ENCODE measurements at places on chromosomes 16 and 17.

DNA sequence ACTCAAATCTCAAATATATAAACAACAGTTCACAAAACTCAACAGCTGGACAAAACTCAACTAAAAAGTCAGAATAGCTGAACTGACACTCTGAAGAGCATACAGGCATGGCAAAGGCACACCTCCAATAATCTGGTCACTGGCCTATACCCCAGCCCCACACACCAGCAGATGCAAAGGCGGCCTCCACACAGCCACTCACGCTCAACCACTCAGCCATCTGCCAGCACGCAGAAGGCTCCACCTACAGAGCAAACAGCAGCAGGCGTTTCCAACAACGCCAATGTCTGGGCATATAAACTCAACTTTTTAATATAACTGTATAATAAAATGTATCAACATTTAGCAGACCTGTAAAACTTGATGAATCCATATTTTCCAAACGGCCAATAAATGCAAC is 17.2 kb downstream of the USP7 start:
- DNase-seq = no peak

DNA sequence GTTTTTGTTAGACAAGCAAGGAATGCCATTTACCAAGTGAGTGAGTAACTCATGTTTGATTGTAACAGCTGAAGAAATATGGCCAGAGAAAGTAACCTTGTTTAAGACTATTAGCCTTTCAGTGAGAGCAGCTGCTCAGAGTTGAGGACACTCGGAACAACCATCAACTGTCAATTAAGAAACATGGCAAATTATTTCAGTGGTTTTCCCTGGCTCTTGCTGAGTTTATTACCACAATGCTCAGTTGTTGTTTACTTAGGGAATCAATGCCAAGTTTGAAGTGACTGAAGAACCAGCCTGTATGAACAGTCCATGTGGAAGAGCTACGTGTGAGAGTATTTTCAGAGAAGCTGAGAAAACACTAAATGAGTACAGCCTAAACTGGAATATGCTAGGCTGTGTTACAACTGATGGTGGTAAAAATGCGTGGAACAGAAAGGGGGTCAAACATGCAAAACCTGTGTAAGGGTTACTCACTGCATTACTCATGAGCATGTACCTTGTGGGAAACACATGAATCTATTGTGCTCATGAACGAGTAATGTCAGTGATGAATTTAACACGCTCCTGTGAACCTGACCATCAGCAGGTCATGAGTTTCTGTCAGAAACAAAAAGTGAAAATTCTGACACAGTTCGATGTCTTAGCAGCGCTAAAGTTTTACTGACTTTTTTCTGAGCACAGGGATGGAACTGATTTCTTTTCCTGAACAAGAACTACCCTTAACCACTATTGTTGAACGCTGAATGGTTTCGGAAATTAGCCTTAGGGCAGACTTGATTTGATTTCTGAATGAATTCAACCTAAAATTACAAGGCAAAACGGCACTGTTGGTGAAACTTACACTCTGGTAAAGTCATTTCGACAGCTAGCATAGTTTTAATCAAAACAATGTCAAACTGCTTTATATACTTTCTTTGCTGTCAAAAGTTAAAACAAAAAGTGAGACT is 33.5 kb downstream of the GNA13 start:
- no peak for DNase-seq

DNA sequence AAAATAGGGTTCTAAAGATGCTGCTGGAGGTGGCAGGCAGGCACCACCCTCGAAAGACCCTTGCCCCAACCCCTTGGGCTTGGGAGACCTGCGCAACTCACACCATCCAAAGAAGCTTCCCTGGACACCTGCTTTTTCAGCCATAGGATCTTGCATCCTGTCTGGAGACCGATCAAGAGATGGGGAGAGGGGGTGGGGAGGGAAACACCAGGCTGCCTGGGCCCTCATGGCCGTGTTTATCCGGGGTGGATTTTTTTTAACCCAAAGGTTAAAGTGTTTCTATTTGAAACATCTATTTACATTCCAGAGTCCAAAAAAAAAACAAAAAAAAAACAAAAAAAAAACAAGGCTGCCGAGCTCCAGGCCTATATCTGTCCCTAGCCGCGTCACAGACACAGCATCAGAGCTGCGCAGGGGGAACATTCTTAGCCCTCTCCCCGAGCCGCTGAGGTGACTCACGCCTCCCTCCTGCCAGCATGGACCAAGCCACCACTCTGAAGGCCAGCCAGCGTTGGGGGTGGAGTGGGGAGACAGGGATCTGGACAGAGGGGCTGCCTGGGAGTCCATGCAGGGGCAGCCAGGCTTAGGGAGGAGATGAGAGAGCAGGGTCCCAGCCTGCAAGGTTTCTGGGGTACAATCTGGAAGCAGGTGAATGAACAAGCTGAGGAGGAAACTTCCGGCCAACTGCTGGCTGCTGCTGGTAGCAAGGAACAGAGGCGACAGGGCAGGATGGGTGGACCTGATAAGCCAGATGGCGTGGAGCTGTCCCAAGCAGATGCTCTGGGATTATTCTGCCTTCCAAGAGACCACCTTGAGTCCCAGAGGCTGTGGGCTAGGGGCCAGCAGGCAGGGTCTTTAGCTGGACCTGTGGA is 14.8 kb downstream of the HDAC5 start:
- no peak for DNase-seq

DNA sequence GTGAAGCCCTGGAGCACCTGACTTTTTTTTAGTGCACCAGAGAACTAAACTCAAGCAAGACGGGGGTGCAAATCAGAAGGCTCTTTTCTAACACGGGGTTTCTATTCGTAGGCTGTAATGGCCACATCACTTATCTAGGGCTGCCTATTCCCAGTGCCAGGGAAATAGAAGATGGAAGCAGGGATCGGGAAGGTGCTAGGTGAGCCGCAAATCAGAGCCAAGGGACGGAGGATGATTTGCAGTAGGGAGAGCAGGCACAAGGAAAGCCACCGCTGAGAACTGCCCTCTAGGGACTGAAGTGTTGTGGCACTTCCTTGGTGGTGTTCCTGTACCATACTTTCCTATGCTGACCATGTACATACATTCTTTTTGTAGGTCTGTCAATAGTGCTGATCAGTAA is 7.8 kb upstream of the SLC46A1 start:
- no peak for DNase-seq

DNA sequence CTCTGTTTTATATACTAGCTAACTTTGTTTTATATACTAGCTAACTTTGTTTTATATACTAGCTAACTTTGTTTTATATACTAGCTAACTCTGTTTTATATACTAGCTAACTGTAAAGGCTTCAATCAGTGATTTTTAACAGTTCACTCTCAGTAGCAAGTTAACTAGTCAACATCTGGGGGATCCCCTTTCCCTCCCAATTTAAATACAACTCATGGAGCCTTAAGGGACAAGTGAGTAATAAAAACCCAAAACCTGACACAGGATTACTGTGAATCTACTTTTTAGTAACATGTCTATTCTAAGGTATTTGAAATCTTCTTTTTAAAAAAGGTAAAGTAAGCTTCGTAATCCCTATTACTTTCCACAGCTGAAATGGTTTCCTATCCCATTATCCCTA is 32.2 kb downstream of the FAM222B start:
- no peak for DNase-seq

GRCh38 chr17:27480699-27481098 is 24.5 kb downstream of the KSR1 start:
- DNase-seq = no peak

DNA sequence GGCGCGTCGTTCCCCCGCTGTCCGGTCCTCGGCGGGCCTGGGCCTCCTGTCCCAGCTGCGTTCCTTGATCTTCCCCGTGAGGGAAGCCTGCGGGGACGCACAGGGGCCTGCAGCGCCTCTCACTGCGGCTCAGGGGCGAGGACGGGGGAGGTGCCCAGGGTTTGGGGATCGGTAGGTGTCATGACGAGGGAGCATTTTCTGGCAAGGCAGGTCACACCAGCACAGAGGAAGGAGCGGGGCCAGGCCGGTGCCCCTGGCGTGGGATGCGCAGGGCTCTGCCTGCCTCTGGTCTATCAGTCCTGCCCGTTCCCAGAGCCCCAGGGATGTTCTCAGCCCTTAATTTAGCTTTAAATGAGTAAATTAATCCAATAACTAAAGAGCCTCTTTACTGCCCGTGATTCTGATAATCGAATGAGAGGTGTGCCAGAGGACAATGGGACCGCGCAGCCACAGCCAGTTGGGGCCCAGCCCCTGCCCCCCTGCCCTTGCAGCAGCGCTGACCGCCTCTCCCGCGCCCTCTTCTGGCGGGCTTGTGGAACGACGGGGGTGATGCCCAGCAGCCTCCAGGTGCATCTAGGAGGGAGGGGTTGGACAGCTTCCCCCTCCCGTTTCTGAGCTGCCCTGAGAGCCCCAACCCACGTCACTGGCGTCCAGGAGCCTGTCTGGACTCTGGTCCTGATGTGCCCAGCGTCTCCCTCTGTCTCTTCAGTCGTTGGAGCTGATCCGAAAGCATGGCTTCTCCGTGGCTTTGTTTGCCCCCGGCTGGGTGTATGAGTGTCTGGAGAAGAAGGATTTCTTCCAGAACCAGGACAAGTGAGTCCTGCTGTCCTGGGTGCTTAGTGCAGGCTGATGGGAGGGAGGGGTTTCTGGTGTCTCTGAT is 7.9 kb downstream of the ENGASE start:
- DNase-seq = no peak

DNA sequence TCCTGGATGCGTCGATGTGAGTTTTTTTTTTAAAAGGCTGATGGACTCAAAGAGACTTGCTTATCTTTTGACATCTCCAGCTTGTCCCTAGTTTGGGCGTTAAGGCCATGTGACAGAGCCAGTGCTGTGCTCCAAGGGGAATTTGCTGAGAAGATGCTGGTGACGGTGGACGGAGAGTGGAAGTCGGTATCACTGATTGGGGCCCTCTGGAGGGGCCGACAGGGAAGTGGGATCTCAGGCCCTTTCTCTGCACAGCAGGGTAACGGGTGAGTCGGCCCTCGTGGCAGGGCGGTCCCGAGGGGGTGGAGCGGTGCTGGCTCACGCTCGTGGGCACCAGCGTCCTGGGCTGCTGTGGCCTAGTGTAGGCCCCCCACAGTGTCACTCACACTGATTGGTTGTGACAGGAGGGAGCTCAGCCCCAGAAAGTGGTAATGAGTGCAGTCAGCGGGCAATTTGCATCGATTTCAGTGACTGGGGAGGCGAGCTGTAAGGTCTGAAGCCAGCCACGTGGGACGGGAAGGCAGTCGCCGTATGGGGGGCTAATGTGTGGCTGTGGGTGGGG is 91.3 kb downstream of the TBC1D16 start:
- no peak for DNase-seq

GRCh38 chr17:28124962-28125361 is 82.5 kb downstream of the NLK start:
- DNase-seq = no peak

DNA sequence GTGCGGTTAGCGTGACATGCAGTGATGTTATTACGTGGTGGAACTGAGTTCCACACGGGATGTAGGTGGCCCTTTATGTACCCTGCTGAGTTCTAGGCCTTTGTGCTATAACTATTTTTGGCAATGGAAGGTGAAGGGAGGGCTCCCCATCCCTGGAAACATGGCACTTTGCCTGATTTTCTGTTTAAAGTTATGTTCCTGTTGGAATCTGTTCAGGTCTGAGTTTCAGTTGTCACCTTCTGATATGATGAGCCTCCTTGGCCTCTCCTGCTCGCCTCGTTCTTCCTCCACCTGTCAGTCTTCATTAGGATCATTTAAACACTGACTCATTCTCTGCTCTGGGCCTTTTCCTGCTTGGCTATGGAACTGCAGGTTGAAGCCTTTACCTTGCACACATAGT is 200.6 kb downstream of the FTO start:
- DNase-seq = no peak

- no peak for DNase-seq
Measured at GRCh38 chr17:2502871-2503580, 8.7 kb downstream of the METTL16 start.

DNA sequence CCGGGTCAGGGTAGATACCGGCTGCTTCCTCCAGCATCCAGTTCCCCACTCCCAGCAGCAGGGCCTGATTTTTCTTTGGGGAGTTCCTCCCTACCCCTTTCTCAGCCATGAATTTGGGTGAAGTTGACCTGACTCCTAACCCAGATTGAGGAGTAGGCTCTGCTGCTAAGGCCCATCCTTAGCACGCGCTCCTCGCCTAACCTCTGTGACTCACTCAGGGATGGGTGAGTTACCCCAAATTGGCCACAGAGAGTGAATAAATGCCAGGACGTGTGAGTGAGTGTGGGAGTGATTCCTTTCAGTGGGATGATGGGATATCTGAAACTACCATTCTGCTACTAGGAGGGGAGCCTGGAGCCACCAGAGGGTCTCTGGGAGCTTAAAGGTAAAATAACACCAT is 28.9 kb upstream of the ABCC12 start:
- no peak for DNase-seq

DNA sequence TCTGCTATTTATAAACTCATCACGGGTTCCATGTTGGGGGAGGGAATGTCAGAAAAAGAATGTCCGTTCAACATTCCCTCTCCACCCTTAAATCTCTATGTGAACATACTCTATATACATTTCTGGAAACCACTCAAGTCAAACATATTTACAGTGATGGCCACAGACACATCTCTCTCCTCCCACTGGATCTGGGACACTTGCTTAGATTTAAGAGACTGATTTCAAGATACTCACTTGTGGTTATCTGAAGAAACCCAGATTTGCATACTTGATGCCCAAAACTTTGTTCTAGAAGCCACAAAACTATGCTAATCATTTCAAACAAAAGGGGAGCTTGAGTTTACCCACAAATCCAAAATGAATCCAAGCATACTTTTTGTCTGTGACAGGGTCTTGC is 182.9 kb upstream of the SOX9 start:
- DNase-seq = no peak

GRCh38 chr16:84357191-84357651 is 11.1 kb upstream of the ATP2C2 start:
- DNase-seq = no peak

GRCh38 chr16:30184891-30185682 is 1.7 kb downstream of the CORO1A start:
- DNase-seq = no peak

DNA sequence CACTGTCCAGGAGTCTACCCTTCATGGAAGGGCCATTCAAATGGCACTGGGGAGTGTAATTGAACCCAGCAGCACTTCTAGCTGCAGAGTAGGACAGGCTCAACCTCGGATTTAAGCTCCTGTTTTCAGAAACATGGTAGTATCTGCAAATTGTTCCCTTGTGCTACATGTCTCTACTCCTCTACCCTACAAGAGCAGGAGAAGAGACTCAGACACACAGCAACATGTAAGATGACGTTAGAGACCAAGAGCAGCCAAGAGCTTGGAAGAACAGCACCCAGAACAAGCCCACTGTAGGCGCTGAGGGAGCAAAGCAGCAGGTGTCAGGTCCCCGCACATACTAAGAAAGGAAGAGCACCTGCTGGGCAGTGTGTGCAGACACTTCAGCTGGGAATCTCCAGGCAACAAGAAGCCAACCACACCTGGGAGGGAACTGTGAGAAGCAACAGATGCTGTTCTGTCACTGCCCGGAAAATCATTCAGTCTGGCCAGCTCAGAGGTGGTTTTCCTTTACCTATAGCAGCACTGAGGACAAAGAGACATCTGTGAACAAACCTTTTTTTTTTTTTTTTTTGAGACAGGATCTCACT is 35.6 kb upstream of the MNT start:
- DNase-seq = no peak

GRCh38 chr17:9175700-9176467 is 154.6 kb downstream of the NTN1 start:
- no peak for DNase-seq

GRCh38 chr16:17386229-17386628 is 84.5 kb downstream of the XYLT1 start:
- no peak for DNase-seq

Measured in stimulated activated CD8-positive, alpha-beta memory T cell treated with anti-CD3 and anti-CD28 coated beads, Interleukin-4, amount 100 ng/mL, for 4 hours (primary cell).